ENCODE measurements at places on chromosomes 13 and 19.

- no peak for DNase-seq
Measured at GRCh38 chr19:46715620-46715974, 1.3 kb downstream of the PRKD2 start.

DNA sequence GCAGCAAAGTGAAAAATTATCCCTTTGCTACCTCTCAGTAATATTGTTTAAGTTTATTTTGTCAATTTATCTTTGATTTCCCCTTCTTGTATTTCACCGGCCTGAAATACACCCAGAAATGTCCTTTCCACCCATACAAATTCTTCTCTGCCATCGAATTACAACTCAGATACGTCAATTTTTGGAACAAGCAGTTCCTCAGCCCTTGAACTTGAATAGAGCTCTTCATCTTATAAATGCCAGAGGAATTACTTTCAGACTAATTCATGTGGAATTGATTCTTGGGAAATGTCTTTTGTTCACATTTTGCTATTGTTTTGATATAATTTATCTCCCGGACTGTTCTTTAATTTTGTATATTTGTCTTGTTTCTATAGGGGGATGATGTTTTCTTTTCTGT, 1359.3 kb upstream of the MIR17HG start:
- DNase-seq, result no peak

DNA sequence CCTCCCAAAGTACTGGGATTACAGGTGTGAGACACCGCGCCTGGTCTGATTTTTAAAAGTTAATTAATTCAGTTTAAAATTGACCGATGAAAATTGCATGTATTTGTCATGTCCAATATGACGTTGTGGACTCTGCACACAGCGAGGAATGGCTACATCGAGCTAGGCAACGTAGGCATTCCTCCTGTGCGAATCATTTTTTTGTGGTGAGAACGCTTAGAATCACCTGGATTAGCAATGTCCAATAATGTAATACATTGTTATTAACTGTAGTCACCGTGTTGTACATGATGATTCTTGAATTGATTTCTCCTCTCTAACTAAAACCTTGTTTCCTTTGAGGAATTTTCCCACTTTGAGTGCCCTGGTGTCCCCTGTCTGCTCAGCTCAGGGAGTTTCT, 3.4 kb downstream of the LAIR2 start:
- DNase-seq, result no peak

DNA sequence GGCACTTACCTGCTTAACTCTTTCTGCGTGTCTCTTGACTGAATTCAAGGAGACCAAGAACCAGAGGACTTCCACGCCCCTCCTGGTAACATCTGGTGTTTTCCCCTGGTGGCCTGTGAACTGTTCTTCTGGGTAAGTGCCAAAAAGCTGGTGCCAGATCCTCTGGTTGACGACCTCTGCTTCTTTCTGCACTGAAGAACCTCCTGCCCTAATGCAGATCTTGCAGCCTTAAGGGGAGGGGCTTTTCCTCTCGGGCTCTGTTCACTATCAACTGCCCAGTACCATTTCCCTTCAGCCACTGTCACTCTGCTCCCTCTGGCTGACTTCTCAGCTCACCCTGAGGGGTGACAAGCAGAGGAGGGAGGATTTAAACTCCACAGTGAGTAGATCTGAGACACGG, 6.1 kb upstream of the ERVV-1 start:
- DNase-seq, result no peak

DNA sequence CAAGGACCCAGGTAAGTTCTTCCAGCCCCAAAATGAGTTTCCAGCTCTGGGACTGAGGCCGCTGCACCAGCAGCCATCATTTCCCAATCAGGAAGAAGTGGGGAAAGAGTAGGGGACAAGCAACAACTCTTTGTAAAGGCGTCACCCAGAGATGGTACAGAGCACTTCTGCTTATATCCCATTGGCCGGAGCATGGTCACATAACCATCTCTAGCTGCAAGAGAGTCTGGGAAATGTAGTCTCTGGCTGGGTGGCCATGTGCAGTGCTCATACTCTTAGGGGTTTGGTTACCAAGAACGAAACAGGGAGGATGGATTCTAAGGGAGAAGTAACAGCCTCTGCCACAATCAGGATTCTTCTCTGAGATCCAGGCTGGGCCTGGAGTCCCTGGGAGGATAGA, 26.3 kb downstream of the CKM start:
- no peak for DNase-seq

- no peak for DNase-seq
Measured at GRCh38 chr13:98237331-98237730, 60.3 kb upstream of the RNF113B start.

DNA sequence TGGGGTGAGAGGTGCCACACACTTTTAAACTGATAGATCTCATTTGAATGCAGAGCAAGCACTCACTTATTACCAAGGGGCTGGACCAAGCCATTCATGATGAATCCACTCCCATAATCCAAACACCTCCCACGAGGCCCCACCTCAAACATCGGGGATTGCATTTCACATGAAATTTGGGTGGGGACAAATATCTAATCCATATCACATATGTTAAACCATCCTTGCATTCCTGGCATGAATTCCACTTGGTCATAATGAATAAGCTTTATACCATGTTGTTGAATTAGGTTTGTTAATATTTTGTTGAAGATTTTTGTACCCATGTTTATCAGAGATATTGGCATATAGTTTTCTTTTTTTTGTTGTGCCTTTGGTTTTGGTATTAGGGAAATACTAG, 1198.7 kb upstream of the ATXN8OS start:
- DNase-seq, result no peak

- DNase-seq, result no peak
Measured at GRCh38 chr19:53991224-53992113, at the start of gene CACNG6. Gene CACNG6, plus strand, starts transcription at chr19:53991637. Its CDS starts 1,241 bp downstream, at chr19:53992878.

DNA sequence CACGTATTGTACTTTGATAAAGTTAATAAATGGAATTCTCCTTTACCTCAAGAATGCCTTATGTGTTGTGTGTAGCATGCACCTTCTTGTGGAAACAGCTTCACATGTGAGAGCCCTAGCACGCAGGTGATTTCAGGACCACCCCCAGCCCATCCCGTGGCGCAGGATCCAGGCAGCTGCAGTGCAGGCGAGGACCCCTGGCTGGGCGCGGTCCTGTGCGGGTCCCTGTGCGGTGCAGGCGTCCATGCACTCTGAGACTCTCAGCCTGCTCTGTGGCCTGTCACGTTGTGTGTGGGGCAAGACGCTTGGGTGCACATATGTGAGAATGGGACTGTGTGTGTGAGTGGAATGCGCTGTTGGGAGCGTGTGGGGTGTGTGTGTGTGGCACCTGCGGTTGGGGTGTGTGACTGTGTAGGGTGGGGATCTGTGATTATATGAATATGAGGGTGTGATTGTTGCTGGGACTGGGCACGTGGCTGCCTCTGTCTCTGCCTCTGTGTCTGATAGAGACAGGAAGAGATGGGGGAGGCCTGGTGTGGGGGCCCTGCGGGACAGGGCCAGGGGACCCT, 30.8 kb downstream of the WTIP start:
- no peak for DNase-seq

Data from activated effector memory CD4-positive, alpha-beta T cell treated with Interleukin-2 at 50 U/mL for 16 hours (primary cell).